ENCODE measurements at places on chromosomes 7 and 10.

- no peak for DNase-seq
These were observed 19.5 kb downstream of the PRKAG2 start for GRCh38 chr7:151857412-151857811.

DNA sequence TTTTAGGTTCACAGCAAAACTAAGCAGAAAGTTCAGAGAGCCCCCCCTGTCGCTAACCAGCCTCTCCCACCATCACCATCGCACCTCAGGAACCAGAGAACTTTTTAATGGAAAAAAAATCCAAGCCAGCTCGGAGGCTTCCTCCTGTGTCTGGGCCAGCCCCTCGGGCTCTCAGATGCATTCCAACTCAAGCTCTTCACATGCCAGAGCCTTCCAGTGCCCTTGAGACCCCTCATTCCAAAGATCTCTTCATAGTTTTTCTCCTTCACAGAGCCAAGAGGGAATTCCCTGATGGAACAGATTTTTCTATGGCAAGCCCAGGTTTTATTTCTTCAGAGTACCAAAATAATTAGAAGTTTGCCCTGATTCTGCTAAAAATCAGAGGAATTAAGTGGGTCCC, 153.4 kb upstream of the LANCL2 start:
- DNase-seq, result no peak

- no peak for DNase-seq
These were observed 22.2 kb upstream of the SRGN start for GRCh38 chr10:69065406-69066361.

DNA sequence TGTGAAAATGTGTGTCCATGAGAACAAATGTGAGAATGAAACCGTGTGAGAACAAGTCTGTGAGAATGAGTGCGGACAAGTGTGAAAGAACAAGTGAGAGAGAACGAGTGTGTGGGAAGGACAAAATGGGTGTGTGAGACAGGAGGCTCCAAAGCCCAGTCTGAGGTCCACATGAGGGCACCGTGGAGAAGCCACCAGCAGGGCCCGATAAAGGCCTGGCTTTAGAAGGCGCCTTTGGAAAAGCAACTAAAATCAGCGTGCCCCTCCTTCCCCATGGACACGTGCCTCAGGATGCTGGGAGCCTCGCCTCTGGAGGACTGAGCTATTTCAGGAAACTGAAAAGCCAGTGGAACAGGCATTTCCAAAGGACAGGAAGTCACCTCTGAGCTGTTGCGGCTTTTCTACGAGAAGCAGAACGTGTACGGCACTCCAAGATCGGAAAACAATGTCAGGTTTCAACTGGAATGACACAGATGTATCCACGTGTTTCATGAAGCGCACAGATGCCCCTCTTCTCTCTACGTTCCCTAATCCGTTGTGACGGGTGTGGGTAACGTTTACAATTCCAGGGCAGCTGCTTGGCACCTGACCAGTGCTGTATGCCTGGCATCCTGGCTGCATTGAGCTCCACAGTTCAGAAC, 46.4 kb downstream of the ESYT2 start:
- DNase-seq, result no peak

GRCh38 chr7:72413290-72413689, 1.2 kb upstream of the CALN1 start:
- no peak for DNase-seq

- DNase-seq, result no peak
These were observed 22.9 kb downstream of the PON3 start for GRCh38 chr7:95373323-95373722.

DNA sequence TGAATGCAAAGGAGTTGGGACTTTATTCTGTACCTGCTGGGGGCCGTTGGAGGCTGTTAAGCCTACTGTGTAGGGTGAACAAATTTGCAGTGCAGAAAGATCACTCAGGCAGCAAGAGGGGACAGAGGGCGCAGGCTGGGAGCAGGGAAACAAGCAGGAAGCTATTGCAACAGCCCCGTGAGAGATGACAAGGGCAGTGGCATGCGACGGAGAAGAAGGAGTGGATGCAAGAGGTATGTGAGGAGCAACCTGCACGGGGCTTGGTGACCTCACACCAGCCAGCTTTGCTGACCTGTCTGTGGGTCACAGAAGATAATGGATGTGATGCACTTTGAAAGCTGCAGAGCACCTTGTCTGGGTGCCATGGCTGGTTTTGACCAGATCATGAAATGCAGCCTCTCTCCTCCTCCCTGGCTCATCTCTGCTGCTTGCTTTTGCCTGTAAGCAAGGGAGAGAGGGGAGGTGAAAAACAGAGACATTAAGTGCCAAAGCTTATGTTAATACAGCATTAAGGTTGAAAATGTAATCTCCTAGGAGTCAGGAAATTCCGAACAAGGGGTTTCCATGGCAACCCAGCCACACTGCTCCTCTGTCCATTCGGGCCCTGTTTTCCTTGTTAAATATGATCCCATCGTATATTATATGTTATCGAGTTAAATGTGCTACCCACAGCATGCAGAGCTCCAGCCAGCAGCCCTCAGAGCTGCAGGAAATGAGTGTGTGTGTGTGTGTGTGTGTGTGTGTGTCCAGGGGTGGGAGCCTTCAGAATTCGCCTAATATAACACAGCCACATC, 314.3 kb upstream of the ZMIZ1 start:
- no peak for DNase-seq

DNA sequence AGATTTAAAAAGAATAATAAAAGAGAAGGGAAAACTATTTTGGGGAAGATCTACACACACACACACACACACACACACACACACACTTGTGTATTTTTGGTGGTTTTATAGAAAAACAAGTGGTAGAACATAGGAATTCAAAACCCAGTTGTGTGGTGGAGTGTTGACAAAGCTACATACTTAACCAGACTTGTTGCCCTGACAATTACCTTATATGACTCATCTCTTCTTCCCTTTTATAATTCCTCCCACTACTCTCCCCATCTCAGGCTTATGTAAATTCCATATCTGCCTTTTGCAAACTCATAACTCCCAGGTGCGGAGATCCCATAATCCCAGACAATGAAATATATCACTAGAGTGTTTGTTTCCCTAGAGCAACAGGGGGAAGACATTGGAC, 873.7 kb downstream of the NXPH1 start:
- no peak for DNase-seq

DNA sequence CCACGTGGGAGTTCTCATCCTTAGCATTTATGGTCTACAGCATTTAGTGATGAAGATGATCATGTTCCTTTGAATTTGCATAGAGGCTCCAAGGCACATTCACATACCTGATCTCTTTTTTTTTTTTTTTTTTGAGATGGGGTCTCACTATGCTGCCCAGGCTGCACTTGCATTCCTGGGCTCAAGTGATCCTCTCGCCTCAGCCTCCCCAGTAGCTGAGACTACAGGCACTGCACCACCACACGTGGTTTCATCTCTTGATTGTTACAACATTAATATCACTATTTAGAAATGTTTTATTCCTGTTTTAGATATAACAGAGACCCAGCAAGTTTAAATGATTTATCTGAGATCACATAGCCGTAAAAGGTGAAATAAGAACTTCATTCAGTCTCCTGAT, 13.8 kb downstream of the CDHR3 start:
- no peak for DNase-seq
